Tibial nerve (tissue), 4 donors: ENCODE measurements at places on chromosomes 5 and 9.
A peak's percentile ranks its signal among the peaks of the same experiment; 100 is the strongest.

DNA sequence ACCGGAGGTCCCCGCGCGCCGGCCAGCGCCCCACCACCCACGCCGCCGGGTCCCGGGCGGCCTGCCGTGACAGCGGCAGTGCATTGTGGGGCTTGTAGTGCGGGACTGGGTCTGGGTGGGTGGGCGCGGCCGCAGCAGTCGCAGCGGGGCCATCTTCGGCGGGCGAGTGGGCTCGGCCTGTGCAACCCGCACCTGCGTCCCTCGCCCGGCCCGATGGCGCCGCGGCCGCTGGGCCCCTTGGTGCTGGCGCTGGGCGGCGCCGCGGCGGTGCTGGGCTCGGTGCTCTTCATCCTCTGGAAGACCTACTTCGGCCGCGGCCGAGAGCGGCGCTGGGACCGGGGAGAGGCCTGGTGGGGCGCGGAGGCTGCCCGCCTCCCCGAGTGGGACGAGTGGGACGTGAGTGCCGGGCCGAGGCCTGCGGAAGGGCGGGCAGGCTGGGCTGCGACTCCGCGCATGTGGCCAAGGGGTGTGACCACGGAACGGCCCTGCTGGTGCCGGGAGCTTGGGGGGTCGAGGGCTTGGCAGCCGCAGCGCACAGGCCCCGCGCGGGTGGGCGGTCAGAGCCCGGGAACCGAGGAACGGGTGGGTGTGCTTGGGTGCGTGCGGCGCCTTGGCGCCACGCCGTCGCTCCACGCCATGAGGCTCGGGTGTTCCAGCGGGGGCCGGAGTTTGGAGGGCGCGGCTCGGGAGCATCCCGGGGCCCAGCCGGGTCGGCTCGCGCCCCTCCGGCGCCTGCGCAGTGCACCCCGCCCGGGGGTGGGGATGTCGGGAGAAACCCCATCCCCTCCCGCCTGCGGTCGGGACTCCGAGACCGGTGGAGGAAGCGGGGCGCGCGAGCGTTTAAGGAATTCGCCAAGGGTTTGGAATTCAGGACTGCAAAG, at the start of gene ARL10:
TSS of gene ARL10 (plus strand) at position 137 of the 881 bp plus-strand sequence. CDS start at position 214, 77 bp downstream.
- H3K27ac ChIP-seq: peak within 1 kb of the TSS; percentile 82
- H3K27me3 ChIP-seq: no peaks in the 10 kb centered on the region
- peak within 1 kb of the TSS; percentile 88 for H3K4me3 ChIP-seq
- DNase-seq: no peak

- H3K27me3 ChIP-seq: no peaks in the 10 kb centered on the region
- H3K36me3 ChIP-seq: no peaks in the 10 kb centered on the region
- H3K27ac ChIP-seq: peak overlapping the region; percentile 57
Observed at GRCh38 chr5:137254119-137255090, 244.7 kb downstream of the SPOCK1 start.

DNA sequence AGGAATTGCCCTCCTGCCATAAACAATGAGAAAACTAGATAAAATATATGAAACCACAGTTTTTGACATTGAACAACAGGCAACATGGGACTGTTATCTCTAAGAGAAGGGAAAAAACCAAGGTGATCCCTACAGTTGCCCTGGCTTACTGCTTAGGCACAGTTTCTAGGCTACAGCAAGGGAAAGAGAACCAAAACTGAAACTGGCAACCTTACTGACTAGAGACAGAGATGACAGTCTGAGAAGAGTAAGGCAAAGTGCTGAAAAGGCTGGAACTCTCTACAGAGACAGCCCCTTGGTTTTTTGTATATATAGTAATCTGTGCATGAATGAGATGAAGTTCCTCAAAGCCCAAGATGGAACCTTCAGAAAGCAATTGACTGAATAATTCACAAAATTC, 36.2 kb upstream of the REEP2 start:
- DNase-seq: no peak
- H3K4me3 ChIP-seq: no peak overlapping the region
- H3K36me3 ChIP-seq: peaks cover 5% of the 10 kb centered on the region
- no peaks in the 10 kb centered on the region for H3K4me1 ChIP-seq
- H3K27me3 ChIP-seq: no peaks in the 10 kb centered on the region

DNA sequence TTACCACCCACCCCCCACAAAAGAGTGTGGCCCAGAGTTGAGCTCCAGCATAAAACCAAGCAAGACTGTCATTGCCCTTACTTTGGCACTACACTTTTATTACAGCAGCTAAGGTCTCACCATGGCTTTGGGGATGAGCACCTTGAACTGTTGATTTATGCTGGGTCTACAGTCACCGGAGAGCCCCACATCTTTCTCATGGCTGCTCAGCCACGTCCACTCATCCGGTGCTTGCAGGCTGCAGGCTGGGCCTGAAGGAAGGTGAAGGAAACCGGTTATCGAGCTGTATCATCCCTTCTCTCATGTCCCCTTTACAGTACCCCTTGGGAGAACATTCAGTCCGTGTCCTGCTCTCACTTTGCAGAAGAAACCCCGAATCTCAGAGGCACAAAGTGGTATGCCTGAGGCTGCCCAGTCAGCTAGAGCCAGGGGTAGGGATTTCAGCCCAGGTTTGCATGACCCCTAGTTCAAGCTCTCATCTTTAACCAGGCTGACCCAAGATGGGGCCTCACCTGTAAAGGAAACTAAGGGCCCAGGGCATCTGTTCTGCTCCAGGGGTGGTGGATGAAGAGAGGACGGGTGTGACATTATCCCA, 11.6 kb downstream of the TMOD1 start:
- H3K4me3 ChIP-seq: no peak overlapping the region
- peaks cover 9% of the 10 kb centered on the region for H3K36me3 ChIP-seq
- no peak overlapping the region for H3K27ac ChIP-seq
- no peaks in the 10 kb centered on the region for H3K27me3 ChIP-seq
